GM04504 (cell line): ENCODE measurements at places on chromosomes 3 and 15.

DNA sequence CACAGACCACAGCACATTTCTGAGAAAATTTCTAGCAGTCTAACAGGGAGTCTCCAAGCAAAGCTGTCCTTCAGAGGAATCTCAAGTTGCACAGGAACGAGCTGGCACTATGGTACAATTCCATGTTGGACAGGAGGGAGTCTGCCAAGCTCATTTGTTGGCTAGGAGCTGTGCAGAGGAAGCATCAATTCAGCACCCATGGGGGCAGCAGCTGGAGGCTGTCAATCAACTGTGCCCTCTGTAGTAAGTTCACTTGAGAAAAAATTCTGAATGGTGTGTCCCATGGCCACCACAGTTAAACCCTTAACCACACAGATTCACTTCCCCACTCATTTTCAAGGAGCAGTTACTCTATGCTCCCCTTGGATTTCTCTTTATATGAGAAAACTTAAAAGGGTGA lies 298.5 kb upstream of the PPP2R3A start:
- DNase-seq: no peak

GRCh38 chr3:173986861-173987410 lies 589.4 kb downstream of the NLGN1 start:
- DNase-seq: no peak

DNA sequence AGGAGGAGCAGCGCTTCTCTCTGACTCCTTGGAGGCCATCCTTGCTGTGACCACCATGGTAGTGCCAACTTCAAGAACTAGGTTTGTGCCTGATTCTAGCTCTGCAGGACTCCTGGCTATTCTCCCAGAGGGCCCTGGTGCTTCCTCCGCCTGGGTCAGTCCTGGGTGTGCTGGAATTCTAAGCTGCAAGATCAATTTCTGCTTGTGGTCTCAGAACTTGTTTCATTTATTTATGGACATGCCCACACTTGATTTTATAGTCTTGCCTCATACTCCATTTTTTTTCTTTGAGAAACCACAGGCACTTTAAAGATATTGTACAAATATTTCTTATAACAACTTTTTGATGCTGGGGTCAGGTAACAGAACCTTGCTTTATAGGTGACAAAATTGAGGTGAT lies 87.6 kb downstream of the PDCD6IP start:
- DNase-seq: no peak

DNA sequence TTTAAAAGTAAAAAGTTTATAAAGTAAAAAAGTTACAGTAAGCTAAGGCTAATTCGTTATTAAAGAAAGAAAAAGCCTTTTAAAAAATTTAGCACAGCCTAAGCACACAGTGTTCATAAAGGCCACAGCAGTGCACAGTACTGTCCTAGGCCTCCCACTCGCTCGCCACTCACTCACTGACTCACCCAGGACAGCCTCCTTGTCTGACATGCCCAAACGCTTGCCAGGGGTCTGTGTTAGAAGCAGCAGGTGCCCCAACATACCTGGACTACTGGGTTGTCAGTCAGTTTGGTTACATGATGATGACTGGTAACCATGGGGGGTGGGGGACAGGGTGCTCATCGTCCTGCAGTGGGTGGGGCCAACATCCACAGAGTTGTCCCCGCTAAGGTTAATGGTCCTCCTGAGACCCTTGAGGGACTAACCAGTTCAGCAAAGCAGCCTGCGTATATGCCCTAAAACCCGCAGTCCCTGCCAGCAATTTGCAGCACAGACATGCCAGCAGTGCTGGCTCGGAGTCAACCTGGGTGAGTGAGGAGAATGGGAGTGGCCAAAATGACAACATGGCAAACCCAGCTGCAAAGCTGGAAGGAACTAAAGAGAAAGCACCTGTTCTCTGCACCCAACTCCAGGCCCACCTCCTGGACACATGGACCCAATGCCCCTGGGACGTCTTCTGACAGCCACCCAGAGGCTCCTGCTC lies 49.2 kb downstream of the CYFIP1 start:
- no peak for DNase-seq

DNA sequence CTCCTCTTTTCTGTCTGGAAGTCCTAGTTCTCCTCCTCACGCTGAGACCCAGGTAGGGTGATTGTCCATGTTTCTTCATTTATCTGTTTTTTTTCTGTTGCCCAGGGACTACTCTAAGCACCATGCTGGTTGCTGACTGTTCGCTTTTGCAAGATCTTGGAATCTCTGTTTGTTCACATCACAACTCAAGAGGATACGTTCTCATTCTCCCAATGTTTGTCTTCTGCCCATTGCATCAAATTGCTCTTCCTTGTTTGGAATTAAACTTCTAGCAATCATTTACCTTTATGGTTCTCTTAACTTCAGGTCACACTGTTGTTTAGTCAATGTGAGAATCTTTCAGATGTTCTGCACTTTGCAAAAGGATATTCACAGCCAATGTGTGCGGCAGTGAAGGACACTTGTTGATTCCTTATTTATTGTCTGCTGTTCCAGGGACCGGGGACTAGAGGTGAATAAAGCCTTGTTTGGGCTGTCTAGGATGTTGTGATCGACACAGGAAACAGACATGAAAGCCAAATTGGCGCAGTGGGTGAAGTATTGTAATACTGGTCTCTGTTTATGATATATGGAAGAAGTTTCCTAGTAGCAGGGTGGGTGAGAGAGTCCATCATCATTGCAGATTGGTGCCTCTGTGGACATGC lies 24.5 kb downstream of the LPP start:
- DNase-seq: no peak

GRCh38 chr15:77042245-77042919 lies 28.5 kb downstream of the TSPAN3 start:
- DNase-seq: no peak

DNA sequence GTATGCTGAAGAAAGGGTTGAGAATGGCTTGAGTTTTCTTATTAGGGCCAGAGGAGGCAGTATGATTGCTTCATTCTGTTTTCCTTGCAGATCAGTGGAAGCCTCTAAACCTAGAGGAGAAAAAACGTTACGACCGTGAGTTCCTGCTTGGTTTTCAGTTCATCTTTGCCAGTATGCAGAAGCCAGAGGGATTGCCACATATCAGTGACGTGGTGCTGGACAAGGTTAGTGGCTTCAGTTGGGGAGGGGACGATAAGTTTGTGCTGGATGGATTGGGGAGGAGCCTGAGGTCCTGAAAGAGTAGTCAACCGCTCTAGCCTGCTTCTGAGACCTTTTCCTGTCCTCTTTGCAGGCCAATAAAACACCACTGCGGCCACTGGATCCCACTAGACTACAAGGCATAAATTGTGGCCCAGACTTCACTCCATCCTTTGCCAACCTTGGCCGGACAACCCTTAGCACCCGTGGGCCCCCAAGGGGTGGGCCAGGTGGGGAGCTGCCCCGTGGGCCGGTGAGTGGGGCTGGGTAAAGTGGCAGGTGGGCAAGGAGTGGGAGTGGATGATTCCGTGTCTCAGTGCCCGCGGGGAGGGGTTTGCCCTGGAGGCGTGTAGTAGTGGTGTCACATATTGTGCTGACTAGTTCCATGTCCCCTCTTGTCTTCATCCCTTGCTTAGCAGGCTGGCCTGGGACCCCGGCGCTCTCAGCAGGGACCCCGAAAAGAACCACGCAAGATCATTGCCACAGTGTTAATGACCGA lies 8.5 kb downstream of the EIF4G1 start:
- no peak for DNase-seq

- no peak for DNase-seq
Measured at GRCh38 chr15:57160823-57161560, 215.3 kb upstream of the CGNL1 start.

DNA sequence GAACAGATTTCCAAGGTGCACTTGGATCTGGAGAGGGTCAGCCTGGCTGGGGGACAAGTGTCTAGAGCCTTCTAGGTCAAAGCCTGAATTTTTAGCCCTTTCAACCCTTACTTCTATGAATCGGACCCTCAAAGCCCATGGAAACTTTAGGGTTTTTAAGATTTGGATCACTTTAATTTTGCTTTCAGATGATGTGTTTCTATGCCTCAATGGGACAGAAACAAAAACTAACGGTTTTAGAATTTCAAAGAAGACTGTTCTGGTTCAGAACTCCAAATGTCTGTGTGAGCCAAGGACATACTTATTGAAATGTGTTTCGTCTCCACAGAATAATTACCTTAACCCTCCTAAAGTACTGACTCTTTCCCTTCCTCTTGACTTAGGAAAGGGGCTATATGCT lies 266.7 kb downstream of the LRTM1 start:
- no peak for DNase-seq

DNA sequence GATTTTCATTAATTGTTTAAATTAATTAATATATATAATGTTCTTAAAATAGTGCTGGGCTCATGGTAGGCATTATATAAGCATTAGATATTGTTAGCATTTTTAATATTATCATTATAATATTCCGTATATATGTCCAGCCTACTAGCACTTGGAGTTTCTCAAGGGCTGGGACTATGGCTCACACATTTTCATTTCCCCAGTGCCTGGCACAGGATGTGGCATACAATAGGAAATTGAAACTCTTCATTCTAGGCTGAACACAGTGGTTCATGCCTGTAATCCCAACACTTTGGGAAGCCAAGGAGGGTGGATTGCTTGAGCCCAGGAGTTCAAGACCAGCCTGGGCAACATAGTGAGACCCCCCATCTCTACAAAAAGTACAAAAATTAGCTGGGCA lies 170.4 kb downstream of the RSL24D1 start:
- DNase-seq: no peak

DNA sequence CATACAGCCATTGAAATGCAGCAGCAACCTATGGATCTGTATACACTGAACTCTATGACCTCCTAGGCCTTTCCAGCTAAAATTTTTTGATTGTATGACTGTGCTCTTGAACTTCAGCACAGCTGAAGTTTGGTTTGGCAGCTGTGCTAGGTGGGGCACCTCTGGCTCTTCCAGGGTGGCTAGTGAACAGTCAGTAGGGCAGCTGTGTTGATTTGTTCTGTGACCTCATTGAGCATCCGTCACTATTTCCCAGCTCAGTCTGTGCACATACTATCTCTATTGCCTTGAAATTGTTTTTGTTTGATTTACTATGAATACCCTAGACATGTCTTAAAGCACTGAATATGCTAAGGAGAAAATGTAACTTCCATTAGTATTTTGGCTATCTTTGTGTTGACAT lies 363.2 kb upstream of the NAALADL2 start:
- no peak for DNase-seq

DNA sequence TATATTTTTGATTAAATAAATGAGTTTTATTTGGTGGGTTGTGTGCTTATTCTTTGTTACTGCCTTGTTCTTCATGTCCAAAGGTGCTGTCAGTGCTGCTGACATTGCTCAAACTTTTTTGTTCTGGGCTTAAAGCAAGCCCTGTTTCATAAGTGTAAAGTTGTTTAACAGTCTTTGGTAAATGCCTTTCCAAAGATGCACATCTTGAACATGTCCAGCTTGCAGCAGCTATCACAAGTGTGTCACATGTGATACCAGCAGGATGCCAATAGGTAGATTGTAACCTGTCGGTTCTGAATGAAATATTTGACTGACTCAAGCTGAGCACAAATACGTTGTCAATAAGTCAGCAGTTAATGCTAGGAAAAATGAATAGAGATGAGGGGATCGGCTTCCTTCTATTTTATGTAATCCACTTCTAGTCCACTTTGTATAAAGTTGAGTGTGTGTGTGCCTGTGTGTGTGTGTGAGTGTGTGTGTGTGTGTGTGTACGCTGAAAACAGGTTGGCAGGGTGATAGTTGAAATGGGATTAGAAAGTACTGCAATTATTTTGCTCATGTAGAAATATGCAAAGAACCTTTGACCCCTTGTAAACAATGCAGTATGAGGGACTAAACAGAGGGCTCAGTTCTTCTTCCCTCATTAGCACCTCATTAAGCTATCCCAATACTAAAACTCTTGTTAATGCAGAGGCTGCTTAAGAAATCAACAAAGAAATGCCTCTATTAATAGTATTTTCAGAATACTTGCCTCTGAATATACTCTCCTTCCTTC lies 986.5 kb downstream of the TUSC7 start:
- no peak for DNase-seq

GRCh38 chr3:151075869-151076562 lies 9.4 kb upstream of the MED12L start:
- no peak for DNase-seq

- no peak for DNase-seq
Measured at GRCh38 chr15:68258692-68259091, 18.9 kb upstream of the FEM1B start.

DNA sequence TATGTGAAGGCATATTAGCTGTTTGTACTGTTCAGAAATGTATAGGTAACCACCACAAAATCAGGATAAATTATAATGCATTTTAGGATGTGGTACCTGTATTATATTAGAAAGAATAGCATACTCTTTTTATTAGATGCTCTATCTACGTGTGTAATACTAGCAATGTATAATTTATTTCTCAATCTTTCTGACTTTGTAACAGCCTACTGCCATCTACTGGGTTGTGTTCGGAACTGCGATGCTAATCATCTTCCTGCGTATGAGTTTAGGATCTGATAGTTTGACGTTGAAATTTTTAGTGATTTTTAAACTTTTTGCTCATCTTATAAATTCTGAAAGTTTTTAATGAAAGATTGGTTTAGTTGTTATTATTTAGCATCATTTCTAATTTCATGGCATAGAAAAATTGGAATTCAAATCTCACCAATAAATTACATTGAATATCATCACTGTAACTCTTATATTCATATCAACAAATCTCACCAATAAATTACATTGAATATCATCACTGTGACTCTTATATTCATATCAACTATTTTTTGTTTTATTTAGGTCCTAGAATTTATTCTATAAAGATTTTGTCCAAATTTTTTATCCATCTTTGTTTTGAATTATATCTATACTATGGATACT lies 322.7 kb upstream of the ZNF717 start:
- DNase-seq: no peak

DNA sequence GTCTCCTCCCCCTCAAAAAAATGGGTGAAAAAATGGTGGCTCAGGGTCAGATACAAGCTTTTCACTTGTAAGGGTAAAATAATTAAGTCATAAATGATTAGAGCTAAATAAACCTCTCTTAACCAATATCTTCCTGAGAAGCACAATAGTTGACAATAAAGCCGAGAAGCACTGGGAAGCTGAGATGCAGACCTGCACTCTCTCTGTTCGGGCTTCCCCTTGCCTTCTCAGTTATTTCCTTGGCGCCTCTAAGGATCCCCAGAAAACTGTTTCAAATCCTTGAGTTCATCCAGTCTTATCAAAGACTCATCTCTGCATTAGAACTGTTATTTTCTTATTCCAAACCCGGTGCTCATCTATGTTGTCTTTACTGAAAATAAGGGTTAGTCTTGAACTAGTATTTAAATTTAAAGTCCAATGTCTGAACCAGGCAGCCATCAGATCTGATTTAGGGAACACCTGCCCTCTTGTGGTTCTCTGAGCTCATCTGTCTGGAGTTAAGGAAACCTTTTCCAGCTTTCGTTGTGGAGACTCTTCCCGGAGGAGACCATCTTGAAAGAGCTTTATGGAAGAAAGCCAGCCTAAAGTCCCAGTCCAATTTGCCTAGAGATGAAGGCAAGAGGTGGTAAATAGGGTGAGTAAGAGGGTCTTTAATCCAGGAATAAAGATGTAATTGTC lies 256.4 kb upstream of the MCTP2 start:
- no peak for DNase-seq

- DNase-seq: no peak
Measured at GRCh38 chr15:63458026-63458425, 46.4 kb upstream of the USP3 start.
